Left kidney (tissue), 8 donors: ENCODE measurements at places on chromosomes 6 and 20. TPM values are rescaled to one million over a fixed set of nuclear protein-coding genes. Genes with fewer than 3 reads are reported as not detected.

The RAMACL gene
- polyA plus RNA-seq = 0.40 TPM

The TFEB gene
- 7.6 TPM for polyA plus RNA-seq

The F13A1 gene
- polyA plus RNA-seq = 14.9 TPM

The BTNL2 gene
- 3.4 TPM for polyA plus RNA-seq

The GSTA3 gene
- 0.52 TPM for polyA plus RNA-seq

The FGD2 gene
- polyA plus RNA-seq = 2.5 TPM

The SLC25A27 gene
- 69.6 TPM for polyA plus RNA-seq

The PRELID3B gene
- 75.9 TPM for polyA plus RNA-seq

The VPS16 gene
- polyA plus RNA-seq = 36.9 TPM

The CST5 gene
- 0.18 TPM for polyA plus RNA-seq

The ATP6V1G2 gene
- 8.6 TPM for polyA plus RNA-seq

The BEND3 gene
- polyA plus RNA-seq = 10.4 TPM

DNA sequence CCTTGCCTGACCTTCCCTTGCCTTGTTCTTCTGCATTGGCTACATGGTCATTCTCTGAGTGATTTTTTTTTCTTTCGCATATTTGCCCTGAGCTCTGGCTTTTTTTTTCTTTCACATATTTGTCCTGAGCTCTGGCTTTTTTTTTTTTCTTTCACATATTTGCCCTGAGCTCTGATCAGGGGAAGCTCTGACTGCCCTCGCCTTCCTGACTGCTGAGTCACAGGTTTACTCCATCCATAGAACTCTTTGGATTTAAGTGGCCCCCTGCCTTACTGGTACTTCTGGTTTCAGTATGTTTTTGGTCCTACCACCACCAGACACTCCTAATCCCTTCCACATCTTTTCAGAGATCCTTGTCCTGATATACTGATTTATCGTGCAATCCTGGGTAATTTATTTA, 201.1 kb downstream of the OGFRL1 start:
- no peak for DNase-seq

DNA sequence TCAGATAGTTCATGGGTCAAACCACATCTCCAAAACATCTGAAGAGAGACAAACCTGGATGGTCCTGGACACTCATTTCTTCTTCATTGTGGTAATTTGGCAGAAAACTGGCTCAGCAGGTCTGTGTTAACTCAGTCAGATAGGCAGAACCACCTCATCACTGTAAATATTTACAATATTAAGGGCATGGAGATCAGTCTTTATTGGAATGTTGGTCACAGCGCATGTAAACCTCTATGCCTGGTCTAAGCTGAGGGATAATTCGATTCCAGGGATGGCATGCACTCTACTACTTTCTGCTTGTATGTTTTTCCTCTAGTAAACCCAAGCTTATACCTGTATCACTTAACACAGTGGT, 4.0 kb upstream of the TBC1D7 start:
- no peak for DNase-seq

GRCh38 chr6:91743756-91744155, 1156.9 kb upstream of the MAP3K7 start:
- DNase-seq = no peak

DNA sequence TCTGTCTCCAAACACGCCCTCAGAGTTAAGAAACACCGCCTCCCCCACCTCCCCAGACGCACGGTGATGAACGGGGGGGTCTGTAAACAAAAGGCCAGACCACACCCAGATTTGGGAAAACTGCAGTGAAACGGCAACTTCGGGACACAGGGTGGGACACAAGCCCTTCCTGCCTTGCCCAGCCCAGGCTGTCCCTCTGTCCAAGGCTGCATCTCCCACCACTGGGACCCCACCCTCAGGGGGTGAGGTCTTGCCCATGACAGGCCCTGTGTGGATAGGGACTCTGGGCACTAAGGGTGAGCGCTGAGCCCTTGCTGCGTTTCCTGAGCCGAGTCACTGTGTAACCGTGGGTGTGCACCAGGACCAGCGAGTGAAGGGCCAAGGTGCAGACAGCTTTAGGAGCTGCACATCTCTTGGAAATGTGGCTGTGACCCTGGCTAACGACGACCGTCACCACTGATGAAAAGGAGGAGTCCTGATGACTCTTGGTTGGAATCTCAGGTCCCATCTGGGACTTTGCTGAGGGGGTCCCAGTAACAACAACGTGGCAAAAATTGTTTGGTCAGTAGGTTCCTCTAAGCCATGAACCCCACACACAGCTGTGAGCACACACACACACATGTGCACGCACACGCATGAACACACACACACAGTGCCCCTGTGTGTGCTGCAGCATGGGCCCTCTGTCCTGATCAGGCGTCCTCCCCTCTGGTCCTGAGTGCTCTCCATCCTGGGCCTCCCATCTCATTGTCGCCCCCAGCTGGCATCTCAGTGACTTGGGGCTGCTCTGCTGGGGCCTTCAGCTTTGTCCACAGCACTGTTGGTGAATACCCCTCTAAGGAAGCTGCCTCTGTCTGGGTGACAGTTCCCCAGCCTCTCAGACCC, 100.6 kb downstream of the RAMACL start:
- no peak for DNase-seq

- no peak for DNase-seq
These were observed 185.7 kb upstream of the MARCKS start for GRCh38 chr6:113671421-113671820.

GRCh38 chr6:151075527-151075926, 164.2 kb upstream of the AKAP12 start:
- DNase-seq = no peak

DNA sequence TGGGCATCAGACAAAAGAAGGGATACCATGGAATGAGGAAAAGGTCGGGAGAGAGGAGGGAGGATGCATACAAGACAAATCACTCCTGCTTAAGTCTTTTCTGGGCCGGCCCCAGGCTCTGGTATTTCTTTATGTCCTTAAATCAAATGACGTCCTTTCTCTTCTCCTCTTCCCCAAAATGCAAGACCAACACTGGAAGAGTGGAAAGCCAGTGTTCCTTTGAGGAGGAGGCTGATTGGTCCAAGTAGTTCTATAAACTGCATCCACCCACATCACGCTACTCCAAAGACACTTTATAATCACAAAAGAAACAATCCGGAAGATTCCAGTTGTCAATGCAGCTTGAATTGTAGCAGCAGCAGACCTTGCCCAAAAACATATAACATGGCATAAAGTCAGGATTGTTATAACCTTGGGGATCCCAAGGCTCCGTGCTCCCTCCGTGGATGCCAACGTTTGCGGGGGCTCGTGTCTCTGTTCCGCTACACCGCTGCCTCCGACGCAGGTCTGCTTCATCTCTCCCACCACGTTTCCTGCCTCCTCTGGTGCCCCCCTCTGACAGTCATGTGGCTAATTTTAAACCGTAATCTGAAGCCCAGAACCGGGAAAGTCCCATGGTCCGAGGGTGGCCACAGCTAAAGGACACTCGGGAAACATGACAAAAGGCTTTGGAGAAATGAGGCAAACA, 47.1 kb downstream of the MCUR1 start:
- DNase-seq = peak; percentile 55

- DNase-seq = no peak
These were observed 136.4 kb downstream of the TBXT start for GRCh38 chr6:166031275-166031674.

GRCh38 chr6:43901733-43902230, 131.8 kb downstream of the VEGFA start:
- DNase-seq = no peak

DNA sequence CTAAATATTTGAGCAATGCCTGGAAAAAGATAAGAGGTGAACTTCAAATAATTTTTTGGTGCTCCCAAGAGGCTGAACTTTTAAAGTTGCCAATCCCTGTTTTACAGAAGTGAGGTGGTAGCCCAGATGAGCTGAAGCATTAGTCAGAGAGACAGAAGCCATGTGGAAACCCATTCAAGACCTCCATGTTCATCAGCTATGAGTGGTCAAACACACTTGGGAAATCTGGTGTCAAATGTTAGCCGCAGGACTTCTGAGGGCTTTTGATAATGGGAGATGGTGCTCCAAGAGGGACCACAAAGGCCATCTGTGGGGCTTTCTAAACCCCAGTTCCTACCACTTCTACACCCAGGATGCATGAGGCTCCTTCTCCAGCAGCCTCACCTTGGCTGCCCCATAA, 77.5 kb upstream of the MRPS10 start:
- no peak for DNase-seq

DNA sequence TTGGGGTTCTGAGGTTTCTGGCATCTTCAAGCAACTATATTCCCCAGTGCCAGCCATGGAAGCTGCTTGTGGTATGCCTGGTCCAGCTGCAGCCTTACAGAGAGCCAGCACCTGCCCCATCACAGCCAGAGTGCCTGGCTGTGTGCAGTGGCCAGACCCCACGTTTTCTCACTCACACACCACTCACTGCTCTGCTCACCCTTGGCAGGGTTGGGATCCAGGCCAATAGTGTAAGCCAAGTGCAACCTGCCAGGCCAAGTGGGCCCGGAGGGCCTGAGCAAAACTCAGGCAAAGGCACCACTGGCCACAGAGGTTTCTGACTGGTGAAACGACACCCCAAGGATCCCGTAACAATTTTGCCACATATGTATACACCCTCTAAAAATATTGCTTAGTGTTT, 67.9 kb upstream of the EYA4 start:
- DNase-seq = no peak

DNA sequence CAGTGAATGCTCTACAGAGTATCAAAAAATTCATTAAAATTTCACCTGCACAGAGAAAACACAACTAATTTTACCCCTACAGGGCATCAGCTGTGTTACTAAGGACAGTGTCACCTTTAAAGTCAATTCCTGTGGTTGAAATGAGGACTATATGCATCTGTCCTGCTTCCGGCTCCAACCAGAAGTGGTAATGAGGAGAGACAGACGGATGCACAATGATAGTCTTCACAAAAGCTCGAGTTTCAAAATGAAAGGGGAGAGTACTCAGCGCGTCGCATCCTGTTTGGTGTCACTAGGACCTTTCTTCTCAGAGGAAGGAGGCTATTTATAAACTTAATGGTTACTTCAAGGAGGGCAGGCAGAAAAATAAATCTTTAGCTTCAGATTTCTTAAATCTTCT, 86.5 kb downstream of the LYRM4 start:
- DNase-seq = peak; percentile 77

DNA sequence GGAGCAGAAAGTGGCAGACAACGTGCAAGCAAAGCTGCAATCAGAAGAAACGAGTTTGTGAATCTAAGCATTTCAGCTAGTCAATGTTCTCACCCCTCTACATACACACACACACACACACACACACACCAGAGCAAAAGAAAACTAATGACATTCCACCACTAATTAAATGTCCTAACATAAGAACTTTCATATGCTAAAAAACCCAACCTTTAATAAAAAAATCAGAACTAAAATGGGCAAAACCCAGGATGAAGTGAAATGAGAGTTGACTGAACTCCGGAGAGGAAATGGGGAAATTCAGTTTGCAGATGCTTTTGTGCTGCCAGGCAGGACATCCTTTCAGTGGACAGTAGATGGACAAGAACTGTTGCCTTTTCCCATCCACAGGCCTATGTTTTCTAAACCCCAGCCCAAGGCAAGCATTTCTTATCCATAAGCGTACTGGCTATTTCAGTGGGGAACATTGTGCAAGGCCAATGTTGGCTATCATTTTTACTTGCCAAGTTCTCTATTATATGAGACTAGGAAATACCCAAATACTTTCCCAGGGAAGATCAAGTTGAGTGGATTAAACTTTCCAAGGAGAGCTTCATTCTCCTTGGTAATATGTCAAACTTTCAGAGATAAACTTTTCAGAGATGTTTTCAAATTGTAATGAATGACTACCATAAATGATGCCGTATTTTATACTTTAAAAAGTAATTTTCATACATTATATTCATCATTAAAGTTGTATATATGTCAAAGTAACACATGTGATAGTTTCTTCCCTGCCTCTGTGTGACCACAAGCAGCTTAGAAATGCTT, 27.3 kb downstream of the RIN2 start:
- no peak for DNase-seq

- DNase-seq = peak; percentile 50
These were observed 129.9 kb downstream of the EYA2 start for GRCh38 chr20:47024461-47024937.

GRCh38 chr20:45138561-45139300, 14.5 kb upstream of the WFDC12 start:
- DNase-seq = no peak

DNA sequence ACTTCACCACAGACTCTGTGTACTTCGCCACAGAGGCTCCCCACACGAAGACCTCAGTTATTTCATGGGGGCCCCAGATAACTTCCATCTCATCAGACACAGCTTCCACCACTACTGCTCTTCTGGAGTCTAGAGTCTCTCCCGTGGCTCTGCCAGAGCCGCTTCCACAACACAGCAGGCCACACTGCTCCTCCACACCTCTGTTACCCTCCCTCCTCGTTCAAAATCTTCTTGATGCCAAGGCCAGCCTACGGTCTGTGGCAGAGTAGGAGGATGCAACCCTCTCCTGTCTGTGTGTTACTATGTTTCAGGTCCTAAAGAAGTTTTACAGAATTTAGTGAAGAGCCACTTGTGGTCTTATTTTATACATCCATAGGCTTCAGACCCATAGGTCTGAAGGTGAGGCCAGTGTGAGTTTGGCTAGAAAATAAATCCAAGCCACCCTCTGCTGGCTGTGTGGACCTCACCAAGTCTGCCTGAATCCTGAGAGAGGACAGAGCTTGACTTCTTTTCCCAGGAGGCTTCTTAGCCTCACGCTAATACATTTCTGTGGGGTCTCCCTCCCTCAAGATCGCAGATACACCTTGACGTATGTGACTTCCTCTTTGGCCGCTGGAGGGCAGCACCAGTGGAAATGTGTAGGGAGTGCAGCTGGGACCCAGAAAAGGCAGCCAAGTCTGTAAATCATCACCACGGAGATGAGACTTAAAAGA, 197.7 kb downstream of the FAXC start:
- peak; percentile 36 for DNase-seq

DNA sequence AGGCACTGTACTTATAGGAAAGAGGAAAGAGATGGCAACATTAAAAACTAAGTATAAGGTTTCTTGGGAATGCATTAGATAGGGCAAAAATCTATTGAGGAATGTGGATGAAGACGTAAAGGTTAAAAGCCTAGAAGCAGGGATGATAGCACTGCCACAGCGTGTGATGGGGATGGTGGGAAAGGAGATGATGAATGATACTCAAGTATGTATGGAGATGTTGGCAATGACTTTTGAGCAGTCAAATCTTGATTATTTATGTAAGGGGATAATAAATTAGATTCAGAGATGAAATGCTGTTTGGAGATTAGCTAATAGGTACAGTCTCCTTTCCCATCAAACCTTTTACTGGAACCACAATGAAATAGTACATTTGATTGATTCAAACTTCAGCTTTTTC, 432.8 kb downstream of the GRIK2 start:
- DNase-seq = no peak

DNA sequence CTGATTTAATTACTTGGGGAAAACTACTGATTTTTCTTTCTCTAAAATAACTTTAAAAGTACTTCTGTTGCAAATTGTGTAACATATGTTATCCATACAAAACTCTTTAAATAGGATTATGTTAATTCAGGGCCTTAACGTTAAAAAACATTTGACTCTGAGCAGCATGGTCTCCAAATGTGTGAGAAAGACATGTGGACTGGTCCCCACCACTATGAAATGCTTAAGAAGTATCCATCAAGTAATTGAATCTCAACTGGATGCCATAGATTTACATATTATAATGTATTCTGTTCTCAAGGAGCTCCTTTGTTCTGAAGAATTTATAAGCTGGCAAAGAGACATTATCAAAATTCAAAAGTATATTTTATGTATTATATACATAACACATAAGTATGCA, 130.8 kb upstream of the HEY2 start:
- no peak for DNase-seq

GRCh38 chr20:45095805-45096238, 5.1 kb downstream of the KCNS1 start:
- DNase-seq = peak; percentile 39
